ENCODE measurements at places on chromosomes 6 and 20.

- DNase-seq, result no peak
Measured at GRCh38 chr20:37542281-37542680, 14.6 kb upstream of the BLCAP start.

DNA sequence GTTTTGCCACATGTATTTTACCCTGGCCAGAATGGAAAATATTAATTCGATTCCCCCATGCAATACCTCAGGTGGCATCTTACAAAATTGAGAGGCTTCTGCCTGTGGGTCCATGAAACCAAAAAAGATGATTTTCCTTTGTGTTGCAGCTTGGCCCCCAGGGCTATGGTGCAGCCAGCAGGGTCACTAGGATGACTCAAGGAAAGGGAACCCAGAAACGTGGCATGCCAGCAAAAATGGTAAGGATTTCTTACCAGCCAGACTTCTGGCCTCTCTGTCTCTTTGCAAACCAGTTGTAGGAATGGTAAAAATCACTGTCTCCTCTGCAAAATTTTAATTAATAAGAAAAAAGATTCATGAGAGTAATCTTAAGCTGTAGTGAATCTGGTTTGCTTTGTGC is 11.6 kb upstream of the TAAR9 start:
- DNase-seq, result no peak

- no peak for DNase-seq
Measured at GRCh38 chr6:16244869-16245451, 6.6 kb downstream of the GMPR start.

DNA sequence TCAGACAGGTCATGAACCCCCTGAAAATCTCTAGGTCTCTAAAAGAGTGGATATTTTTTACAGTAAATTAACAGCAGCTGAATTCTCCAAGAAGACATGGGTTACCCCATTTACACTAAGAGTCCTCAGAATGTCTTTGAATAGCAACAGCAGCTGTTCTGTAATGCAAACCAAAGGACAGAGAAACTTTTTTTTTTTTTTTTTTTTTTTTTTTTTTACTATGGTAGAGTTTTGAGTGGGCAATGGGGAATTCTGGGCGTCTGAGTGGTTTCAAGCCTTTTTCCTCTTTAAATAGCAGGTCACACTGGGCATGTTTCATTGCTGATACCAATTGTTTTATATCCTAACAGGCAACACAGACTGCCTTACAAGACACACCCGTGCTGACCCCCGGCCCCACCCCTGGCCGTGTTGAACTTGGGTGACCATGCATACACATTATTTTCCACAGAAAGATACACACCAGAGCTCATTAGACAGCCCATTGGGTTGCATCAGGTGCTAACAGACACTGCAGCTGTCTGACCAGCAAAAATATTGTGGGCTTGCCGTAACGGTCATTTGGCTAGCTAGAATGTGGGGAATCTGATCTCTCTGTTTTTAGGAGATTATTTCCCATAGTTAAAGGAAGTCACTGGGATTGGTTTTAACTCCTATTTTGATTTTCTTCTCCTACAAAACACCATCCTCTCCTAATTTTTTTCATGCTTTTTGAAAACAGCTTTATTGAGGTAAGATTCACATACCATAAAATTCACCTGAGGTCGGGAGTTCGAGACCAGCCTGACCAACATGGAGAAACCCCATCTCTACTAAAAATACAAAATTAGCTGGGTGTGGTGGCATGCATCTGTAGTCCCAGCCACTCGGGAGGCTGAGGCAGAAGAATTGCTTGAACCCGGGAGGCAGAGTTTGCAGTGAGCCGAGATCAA is 26.7 kb upstream of the IRF4 start:
- DNase-seq, result no peak

GRCh38 chr20:51467956-51468626 is 74.4 kb downstream of the NFATC2 start:
- no peak for DNase-seq

- DNase-seq, result no peak
Measured at GRCh38 chr6:169905041-169905807, 153.8 kb downstream of the ERMARD start.

DNA sequence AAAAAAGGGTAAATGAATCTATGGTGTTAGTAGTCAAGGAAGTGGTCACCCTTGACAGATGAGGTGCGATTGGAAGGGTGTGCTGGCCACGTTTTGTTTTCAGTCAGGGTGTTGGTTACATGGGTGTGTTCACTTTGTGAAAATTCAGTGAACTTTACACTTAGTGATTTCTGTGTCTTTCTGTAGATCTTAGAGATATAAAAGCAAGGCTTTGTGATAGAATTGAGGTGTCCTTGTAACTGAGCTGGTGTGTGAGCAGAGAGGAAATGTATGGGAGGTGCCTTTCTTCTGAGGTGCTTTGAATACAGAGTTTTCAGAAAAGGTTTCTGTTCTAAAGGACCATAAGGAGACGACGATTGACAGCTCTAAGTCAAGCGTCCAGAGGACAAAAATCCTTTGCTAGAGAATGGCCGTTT is 90.5 kb downstream of the SAMD3 start:
- DNase-seq, result peak; percentile 13

GRCh38 chr6:135182071-135183001 is 1.2 kb downstream of the MYB start:
- DNase-seq, result peak; percentile 33

GRCh38 chr6:148507774-148508173 is 165.1 kb downstream of the SASH1 start:
- DNase-seq, result no peak

DNA sequence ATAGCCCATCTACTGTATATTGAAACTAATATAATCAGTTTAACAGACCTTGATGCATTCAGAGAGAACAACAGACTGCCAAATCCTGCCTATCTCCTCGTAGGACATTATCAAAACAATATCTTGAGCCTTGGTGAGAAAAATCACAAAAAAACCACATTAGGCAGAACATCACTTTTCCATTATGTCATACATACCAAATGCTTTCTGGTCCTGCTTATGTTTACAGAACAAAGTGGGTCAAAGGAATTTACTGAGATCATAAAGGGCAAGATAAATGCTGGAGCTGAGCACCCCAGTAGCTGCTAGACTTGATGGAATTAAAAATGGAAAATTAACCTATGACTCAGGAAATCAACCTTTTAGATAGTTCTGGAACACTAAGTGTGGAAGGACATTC is 195.3 kb upstream of the KCNK16 start:
- DNase-seq, result no peak

GRCh38 chr6:127514179-127514772 is 4.9 kb downstream of the MTCL3 start:
- no peak for DNase-seq

GRCh38 chr20:210809-211502 is 16.1 kb upstream of the DEFB129 start:
- no peak for DNase-seq

- DNase-seq, result no peak
Measured at GRCh38 chr6:38572186-38572813, 67.4 kb downstream of the BTBD9 start.

DNA sequence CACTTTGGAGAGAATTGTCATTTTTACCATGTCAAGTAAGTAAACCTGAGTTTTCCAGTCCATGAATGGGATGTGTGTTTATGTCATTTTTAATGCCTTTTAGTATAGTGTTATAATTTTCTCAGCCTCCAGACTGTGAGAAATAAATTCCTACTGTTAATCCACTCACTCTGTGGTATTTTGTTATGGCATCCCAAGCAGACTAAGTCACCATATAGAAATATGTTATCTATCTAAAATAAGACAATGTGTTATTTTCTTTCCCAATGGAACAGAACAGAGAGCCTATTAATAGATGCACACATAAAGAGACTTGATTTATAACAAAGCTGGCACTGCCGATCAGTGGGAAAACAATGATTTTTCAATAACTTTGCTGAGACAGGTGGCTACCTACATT is 70.2 kb upstream of the SLC4A11 start:
- DNase-seq, result no peak

DNA sequence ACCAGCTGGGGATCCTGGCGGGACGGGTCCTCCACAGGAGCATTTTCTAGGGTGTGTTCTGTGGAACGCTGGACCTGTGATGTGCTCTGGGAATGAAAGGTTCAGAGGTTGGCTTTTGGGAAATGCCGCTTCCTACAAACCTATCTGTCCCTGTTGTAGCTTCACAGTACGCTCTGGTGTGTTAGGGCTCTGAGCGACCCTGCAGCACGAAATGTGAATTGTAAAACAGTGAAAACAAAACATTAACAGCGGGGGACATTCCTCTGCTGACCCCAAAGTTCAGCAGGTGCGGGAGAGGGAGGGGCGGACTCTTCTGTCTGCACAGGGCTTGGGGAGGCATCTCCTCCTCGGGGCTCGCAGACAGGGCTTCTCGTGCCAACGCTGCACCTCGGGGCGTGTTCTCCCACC is 155.9 kb downstream of the NRN1 start:
- no peak for DNase-seq

GRCh38 chr6:147991961-147992360 is 350.7 kb upstream of the SASH1 start:
- no peak for DNase-seq

DNA sequence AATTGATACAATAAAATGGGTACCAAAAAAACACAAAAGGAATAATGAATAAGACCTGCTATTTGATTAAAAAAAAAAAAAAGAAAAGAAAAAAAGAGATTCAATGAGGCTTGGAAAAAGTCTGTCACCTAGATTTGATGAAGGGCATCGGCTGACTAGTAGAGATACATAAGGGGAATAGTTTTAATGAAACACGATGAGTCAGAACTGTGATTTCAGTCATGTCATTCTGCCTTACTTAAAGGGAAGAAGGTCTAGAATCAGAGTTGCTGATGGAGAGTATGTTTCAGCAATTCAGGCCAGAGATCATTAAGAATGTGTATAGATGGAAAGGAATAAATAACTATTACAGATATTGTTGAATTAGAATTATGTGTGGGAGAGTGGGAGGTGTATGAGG is 565.9 kb upstream of the RNF217 start:
- no peak for DNase-seq

GRCh38 chr6:28474441-28475219 is 31.3 kb upstream of the ZSCAN23 start:
- DNase-seq, result no peak

- no peak for DNase-seq
Measured at GRCh38 chr6:4664117-4664626, 112.0 kb upstream of the CDYL start.

- DNase-seq, result no peak
Measured at GRCh38 chr6:84052204-84052882, 18.8 kb downstream of the MRAP2 start.

DNA sequence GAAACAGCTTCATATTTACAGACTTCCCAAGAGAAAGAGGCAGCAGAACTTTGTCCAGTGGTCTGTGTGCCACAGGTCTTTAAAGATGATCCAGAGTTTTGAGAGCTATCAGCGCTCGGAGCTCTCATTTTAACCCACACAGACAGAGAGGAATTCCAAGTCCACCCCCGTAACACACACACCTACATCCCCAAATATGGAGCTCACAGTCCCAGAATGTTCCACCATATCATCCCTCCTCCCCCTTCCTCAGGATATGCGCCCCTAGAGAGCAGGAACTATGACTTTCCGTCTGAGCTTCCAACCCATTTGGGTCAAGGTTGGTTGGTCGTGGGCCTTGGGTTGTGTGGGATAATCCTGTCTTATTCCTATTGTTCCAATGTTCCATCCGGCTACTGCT is at the start of gene DEFB128:
TSS of gene DEFB128 (minus strand) at position 101 of the 400 bp plus-strand sequence. CDS start at position 13, 88 bp downstream.
- no peak for DNase-seq

DNA sequence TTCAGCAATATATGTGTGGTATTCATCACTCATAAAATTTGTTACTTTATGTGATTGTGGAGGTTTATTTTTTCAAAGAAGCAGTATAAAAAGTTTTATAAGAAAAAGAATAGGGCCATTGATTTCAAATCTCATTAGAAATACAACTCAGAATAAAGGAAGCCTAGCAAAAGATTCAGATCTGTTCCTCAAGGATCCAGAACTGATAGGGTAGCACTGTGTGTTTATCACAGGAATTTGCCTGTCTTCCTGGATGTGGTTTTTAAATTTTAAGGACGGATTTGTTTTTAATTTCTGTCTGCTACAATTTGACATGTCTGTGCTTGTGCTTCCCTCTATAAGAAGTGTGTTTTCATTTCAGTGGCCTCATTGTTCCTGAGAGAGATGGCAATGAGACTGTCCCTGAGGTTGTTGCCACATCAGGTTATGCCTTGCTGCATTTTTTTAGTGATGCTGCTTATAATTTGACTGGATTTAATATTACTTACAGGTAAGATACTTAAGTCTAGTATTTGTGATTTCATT is 74.6 kb downstream of the ATRN start:
- no peak for DNase-seq

DNA sequence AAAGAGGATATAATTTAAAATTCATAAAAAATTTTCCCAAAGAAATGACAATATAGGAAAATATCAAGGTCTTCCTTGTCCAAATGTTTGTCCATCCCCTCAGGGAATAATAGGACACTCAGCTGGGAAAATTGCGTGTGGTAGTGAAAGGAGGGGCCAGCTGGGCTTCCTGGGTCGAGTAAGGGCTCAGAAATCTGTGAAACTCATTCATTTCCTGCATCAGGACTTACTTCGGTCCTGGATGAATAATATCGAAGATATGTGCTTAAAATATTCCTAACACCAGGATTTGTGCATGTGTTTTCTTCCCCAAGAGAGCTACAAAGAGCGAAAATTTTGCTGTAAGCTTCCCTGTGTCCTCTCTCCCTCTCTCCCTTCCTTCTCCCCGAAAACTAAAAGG is 118.2 kb upstream of the GJE1 start:
- DNase-seq, result no peak

DNA sequence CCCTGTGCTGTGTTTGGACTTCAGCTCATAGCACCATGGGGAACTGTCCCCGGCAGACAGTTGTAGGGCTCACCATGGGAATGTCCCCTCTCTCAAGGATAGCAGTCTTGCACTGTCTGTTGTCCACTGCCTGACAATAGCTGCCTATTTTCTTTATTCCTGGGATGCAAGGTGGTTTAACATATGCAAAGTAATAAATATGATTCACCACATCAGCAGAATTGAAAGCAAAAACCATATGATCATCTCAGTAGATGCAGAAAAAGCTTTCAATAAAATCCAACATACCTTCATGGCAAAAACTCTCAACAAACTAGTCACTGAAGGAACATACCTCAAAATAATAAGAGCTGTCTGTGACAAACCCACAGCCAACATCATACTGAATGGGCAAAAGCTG is 13.5 kb upstream of the LRP11 start:
- no peak for DNase-seq

GRCh38 chr20:58891718-58892140 is 39.2 kb downstream of the GNAS start:
- no peak for DNase-seq

DNA sequence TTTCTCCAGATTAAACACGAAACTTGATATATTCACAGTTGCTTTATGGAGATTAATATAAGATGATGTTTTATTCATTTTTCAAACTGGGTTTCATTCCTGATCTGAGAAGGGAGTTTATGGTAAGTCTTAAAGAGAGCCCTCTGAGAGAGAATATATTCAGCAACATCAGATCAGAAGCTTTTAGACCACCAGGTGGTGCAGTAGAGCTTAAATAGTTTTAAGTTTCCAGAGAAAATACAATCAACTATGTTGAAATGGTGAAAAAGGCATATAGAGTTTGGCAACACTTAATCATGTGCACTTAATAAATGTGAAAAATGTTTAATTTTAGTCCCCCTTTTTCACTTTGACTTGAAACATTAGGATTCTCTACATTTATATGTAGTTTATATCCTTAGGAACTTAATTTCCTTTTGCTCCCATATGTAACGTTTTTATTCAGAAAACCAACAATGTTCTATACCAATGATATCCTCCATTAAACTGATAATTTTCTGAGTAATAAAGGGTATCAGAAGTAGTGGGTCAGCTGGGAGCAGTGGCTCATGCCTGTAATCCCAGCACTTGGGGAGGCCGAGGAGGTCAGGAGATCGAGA is 86.4 kb upstream of the CLDN20 start:
- peak; percentile 17 for DNase-seq

GRCh38 chr6:166677941-166678340 is 50.9 kb upstream of the RPS6KA2 start:
- DNase-seq, result no peak

Data from stimulated activated naive CD4-positive, alpha-beta T cell treated with Interleukin-2 at 50 U/mL for 16 hours (primary cell).